ENCODE measurements at places on chromosomes 2 and 18. TPM values are rescaled to one million over a fixed set of nuclear protein-coding genes. Genes with fewer than 3 reads are reported as not detected.
A peak's percentile ranks its signal among the peaks of the same experiment; 100 is the strongest.

The UCN gene
- 4.0 TPM for total RNA-seq

The CD207 gene
- 3.0 TPM for total RNA-seq

The GKN2 gene
- total RNA-seq, result 53.3 TPM

The CYP27C1 gene
- total RNA-seq, result not detected

DNA sequence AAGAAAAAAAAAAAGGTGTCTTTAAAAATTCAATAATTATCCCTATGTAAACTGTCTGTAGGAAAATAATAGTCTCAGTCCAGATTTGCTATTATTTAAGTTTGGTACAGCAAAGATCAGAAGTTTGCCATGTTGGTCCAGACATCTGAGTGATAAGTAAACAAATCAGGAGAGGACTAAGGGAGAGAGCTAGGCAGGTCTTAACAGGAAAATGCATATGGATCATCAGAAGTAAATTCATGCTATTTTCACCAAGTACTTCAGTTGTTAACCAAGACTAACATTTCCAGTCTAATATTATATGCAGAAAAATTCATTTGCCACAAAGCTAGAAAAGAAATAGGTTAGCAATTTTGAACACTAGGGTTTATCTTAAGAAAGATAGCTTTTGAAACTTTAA is 95.0 kb upstream of the STK17B start:
- DNase-seq, result no peak

- peak; percentile 57 for DNase-seq
These were observed 54.2 kb downstream of the DIPK1C start for GRCh38 chr18:74402806-74403433.

- no peak for DNase-seq
These were observed 19.3 kb downstream of the MSGN1 start for GRCh38 chr2:17835516-17835915.

DNA sequence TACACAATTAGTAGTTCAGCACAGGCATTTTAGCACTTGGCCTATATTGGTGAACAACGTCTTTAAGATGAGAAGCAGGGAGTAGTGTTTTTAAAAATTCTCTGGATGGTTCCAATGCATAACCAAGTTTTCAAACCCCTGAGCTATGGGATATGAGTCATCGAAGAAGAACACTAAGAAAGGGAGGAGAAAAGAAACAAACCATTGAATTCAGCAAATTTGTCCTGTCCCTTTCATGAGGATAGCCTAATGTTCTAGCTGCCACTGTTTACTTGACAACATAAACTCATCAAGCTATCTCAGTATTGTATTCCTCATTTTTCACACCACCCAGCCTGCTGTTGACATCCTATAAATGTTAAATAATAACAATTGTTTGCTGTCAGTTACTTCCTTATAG is 158.0 kb downstream of the BARD1 start:
- DNase-seq, result no peak

DNA sequence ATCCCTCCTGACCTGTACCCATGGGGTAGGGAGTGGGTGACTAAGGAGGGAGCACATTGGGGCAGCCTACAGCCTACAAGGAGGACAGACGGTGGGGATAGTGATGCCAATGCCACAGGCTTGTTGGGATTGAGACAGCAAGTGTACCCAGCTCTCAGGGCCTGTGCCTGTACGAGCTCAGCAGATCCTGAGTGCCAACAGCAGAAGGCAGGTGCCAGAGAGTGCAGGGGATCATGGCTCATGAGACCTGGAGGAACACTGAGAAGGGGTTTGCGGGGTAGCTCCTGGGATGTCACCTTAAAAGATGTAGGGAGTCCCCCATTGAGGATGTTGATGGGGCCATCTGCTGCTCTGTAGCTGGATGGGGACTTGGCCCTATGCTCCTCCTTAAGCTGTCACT is 10.3 kb upstream of the SNED1 start:
- DNase-seq, result no peak

GRCh38 chr2:66305718-66306117 is 129.2 kb upstream of the MEIS1 start:
- peak; percentile 48 for DNase-seq

DNA sequence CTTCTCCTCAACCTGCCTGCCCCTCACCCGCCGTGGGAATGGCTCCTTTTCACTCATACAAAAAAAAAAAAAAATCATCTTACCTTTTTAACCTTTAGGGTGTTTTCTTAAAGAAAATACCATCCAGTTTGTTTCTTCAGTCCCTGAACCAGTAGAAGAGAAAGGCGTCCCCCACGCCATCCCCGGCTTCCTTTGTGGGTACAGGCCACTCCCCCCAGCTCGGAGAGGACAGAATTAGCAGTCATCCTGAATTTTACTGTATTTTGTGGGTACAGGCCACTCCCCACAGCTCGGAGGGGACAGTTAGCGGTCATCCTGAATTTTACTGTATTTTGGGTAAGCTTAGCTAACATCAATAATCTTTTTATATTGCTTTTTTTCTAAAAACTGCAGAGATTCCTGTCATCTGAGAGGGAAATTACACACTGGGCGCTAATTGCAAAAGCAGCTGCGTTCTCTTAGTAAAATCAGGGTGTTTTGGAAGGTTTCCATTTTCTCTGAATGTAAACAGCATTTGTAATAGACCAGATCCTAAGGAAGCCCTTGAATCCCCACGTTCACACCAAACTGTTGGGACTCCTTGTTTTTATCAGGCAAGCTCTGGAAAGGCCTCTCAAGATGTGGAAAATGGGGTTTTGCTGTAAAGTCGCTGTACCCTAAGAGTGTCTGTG is 72.5 kb downstream of the NFATC1 start:
- no peak for DNase-seq

DNA sequence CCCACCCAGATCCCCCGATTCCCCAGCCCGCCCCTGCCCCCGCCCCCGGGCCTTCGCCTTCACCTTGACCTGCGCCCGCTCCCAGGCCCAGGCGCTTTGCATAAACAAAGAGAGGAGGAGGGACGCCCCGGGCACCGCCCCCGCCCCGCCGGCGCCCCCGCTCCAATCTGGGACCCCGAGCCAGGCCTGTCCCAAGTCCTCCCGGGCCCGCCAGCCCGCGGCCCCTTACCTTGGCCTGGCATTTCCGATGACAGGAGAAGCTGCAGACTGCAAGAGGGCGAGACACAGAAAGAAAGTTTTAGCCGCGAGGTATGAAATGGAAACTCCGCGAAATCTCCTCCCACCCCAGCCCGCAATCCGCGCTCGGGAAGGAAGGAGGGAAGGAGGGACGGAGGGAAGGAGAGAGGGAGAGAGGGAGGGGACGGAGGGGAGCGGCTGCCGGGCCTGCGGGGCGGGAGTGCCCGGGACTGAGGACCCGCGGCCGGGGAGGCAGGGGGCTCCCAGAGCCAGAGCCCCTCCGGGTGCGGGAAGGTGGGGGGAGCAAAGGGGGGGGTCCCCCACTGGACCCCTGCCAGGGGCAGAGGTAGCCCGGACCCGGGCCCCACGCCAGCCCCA is 24.2 kb downstream of the TNS1 start:
- no peak for DNase-seq

- no peak for DNase-seq
These were observed 48.9 kb downstream of the LDLRAD4 start for GRCh38 chr18:13267431-13267873.
